LoVo (cell line): ENCODE measurements at places on chromosomes 1 and 21.

GRCh38 chr1:211925016-211925415, 94.5 kb upstream of the LPGAT1 start:
- peak; percentile 75 for DNase-seq

- no peak for DNase-seq
These were observed 5.1 kb downstream of the COLGALT2 start for GRCh38 chr1:184032306-184032929.

DNA sequence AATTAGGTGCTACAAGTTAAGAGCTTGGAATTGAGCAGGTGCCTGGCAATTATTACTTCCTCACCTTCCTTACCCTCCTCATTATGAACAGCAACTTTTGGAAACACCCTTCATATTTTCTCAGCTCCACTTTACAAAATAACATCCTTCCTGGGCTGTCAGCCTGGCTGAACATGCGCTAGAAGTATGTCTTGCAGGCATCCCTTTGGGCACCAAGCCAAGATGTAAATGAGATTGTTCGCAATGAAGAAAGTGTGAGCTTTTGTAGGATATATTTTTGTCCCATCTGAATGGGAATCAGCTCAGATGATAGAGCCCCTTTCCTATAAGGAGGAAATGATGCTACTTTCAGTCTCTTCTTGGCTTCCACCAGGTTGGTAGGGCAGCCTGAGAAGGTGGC, 245.9 kb downstream of the KAZN start:
- DNase-seq = no peak

- no peak for DNase-seq
These were observed 48.3 kb upstream of the POFUT2 start for GRCh38 chr21:45335761-45336534.

DNA sequence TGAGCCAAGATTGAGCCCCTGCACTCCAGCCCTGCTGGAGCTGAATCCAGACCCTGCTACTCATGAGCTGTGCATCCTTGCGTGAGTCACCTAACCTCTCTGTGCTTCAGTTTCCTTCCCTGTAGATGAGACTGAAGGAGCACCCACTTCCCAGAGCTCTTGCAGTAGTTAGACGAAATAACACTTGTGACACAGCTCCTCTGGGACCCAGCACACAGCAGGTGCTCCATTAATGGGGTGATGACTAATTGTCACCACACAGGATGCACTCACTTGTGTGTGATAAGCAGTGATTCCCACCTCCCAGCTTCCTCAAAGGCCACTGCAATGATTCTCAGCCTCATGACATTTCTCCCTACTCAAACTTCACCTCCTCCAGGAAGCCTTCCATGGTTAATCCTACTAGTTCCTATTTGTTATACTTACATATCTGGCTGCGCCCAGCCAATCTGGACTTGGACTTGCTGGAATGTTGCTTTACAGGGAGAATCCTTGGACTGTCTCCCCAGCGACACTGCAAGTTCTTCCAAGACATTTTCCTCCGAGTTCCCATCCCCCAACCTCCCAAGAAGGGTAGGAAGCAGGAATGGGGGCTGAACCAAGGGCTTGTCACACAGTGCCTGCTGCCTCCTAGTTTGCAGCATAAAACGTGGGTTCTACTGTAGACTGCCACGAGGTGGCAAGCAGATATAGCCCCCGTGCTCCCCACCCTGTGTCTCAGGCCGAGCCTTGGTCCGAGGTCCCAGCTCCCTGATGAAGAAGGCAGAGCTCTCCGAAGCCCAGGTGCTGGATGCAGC, 17.2 kb downstream of the DRAXIN start:
- DNase-seq = no peak

- DNase-seq = no peak
These were observed 111.4 kb downstream of the ST3GAL3 start for GRCh38 chr1:43818691-43819090.

DNA sequence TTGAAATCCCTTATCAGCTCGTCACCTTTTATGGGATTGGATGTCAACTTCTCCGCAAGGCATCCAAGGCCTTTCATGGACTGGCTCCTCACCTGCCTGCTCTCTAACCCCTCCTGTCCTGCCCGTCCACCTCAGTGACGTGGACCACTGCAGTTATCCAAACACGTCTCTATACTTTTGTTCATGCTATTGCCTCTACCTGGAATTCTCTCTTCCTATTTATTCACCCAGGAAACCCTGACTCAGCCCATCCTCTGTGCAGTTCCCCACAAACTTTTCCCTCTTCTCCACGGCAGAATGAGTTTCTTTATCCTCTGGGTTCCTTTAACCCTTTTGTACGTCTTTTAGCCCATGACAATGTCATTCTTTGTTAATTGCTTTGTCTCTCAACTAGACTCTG, 5.1 kb upstream of the UTP25 start:
- DNase-seq = no peak

DNA sequence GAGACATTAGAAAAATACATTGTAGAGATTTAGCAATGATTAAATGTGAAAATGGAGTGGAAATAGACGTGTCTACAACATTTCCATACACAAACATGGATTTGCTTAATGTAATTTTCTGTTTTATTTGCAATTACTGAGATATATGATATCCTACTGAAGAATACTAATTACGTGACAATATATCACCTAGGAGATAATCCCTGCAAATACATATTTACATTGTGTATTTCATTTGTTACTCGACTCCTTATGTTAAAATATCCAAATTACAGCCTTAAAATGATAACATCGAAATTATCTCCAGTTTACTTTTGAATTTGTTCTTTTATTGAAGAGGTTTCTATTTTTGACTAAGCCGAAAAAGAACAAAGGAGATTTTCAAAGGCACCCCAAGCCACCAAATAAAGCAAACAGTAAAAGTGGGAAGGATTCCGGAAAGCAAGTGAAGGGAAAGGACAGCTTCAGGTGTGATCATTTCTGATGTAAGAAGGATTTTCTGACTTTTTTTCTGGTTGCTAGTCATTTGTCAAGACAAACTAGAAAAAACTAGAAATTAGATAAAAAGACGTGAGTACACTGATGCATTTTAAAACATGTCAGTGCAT, 7.9 kb downstream of the LHX4 start:
- DNase-seq = no peak

DNA sequence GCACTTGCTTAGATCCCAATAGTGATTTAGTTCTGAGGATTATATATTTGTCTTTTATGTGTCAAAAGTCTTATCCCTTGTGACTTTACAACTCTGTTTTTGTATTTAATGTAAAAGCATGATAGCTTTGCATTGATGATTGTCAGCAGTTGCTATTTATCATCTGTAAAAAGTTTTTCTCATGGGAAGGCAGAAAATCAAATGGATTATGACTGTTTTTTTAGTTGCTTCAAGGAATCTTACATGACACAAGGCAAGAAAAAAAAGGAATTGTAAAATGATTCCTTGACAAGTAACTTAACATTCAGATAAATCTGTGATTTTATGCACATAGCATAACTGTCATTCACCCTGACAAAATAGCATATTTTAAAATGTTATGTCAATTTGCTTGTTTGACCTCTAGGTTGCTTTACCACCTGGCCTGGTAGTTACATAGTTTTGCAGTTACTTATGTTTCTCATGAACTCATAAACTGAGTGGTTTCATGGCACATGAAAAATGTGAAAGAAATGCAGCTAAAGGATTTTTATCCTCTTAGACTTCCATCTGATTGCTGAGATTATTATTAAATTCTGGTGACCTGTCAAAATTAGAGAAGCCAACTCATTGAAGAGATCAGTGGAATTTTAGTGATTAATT, 622.6 kb downstream of the ADGRL2 start:
- no peak for DNase-seq

GRCh38 chr1:153769221-153769620, 6.0 kb upstream of the SLC27A3 start:
- no peak for DNase-seq

- peak; percentile 2 for DNase-seq
These were observed 470.2 kb downstream of the CAMTA1 start for GRCh38 chr1:7255303-7256058.

DNA sequence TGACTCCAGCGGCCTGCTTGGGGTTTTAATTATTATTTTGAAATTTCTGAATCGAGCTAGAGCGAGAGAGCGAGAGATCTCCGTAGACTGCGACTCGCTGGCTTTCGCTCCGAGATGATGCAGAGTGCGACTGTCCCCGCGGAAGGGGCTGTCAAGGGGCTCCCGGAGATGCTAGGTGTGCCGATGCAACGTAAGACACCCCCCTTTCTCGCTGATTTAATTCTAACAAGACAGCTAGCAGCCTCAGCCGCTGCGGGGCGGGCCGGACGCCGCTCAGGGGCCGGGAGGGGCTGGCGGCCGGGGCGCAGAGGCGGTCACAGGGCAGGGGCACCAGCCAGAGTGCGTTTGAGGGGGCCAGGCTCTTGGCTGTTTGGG, 339 bp downstream of the LHX4 start:
- DNase-seq = no peak

DNA sequence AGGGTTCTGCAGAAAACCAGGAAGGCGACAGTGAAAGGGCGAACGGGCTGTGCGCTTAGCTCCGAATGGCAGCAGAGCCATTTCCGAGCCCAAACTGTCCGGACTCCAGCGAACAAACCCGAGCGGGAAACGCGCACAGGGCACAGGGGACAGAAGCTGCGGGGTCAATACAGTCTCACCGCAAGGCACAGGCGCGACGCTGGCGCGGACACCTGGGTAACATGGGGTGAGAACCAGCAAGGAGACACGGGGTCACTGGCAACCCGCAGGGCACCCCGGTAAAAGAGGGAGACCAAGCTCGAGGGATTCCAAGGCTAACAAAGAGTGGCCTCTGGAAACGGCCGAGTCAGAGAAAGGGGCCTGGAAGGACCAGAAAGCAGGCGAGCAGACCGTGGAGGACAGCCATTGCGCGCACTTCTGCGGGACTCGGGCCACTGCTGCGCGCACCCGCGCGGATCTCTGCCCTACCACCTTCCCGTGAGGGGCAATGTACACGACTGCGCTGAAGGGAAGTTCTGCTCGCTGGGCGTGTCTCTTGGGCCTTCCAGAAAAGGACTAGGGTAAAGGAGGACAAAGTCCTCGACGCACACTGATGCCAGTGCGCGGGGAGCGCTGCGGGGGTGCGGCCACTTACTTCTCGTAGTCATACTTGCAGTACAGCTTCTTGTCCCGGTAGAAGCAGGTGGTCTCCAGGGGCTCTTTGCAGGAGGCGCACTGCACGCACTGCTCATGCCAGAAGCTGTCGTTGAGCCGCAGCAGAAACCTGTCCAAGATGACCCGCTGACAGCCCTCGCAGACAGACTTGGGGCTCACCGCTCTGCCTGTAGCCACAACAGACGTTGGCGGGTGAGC, 3.8 kb downstream of the LMX1A start:
- DNase-seq = no peak

GRCh38 chr1:2206813-2207487, 12.4 kb upstream of the FAAP20 start:
- DNase-seq = no peak

- DNase-seq = no peak
These were observed 75.7 kb upstream of the TNFSF18 start for GRCh38 chr1:173126421-173126820.

DNA sequence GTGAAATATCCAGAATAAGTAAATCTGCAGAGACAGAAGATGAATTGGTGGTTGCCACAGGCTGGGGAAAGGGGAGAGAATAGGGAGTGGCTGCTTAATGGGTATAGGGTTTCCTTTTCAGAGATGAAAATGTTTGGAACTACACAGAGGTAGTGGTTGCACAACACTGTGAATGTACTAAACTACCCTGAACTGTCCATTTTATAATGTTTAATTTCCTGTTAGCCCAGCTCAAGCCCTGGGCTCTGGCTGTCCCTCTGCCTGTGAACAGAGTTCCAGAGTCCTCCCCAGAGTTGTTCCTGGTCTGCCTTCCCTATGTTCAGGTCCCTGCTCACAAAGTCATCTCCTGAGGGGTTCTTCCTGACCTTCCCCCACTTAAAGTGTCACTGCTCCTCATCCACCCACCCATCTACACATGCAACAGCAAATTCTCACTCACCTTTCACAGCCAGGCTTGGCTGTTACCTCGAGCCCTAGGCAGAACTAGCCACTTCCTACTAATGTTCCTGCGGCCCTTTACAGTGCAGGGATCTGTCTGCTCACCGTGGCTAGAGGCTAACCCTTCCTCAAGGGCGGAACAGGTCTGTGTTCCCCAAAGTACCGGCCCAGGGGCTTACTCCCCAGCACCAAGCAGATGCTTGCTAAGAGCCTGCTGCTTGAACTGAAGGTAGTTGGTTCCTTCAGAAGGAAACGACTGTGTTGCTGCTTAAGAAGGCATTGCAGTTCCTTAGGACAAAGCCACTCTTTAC, 22.4 kb downstream of the DHCR24 start:
- DNase-seq = no peak

DNA sequence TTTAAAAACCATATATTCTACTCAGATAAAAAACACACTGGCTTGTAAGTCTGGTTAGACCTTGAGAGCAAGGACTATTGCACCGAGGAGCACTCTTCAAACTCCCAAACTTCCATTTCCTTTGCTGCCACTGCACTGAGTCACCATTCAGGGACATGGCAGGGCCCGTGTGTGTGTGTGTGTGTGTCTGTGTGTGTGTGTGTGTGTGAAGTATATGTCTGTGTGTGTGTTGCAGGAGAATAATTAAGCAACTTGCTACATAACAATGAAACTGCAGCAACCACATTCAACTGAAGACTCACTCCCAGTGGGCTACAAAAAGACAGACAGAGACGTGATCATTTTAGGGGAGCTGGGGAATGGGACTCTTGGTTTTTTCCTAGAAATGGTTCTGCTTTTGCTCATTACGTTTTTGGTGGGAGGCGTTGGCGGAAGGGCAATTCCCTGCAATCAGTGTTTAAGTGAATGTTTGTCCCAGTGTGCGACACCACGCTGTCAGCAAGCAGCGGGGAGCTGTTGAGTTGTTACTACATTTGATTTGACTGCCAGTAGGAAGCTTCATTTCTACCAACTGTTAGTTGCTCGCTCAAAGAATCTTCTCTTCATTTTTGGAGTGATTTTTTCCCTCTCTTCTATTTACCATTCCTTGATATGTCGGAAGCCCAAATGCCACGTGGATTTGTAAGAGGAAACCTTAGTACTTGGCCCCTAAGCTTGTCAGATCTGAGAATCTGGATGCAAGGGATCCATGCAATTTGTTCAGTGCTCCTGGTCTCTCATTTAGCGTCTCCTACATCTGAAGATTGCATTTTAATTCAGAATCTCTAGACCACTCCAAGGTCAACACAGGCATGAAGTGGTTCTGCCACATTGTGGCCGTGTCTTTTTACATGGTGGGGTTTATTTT, 36.1 kb downstream of the ESRRG start:
- no peak for DNase-seq

GRCh38 chr1:42454403-42454802, 1.4 kb downstream of the ZMYND12 start:
- DNase-seq = no peak

GRCh38 chr21:32378956-32379355, 13.9 kb downstream of the URB1 start:
- no peak for DNase-seq
